ENCODE measurements at places on chromosomes 2 and 18. TPM values are rescaled to one million over a fixed set of nuclear protein-coding genes. Genes with fewer than 3 reads are reported as not detected.

ZNF396 gene
- total RNA-seq, result 1.7 TPM

OLA1 gene
- 139 TPM for total RNA-seq

MRPS5 gene
- total RNA-seq, result 75.9 TPM

POTEJ gene
- not detected for total RNA-seq

HRH4 gene
- not detected for total RNA-seq

TLX2 gene
- total RNA-seq, result 0.37 TPM

TMEM247 gene
- total RNA-seq, result not detected

RIF1 gene
- 73.1 TPM for total RNA-seq

PROM2 gene
- 0.18 TPM for total RNA-seq

PRSS56 gene
- total RNA-seq, result not detected

NGEF gene
- total RNA-seq, result 0.38 TPM

GRHL1 gene
- total RNA-seq, result 0.93 TPM

PLEKHH2 gene
- total RNA-seq, result 0.49 TPM

G6PC2 gene
- not detected for total RNA-seq

RAMP1 gene
- total RNA-seq, result 0.60 TPM

AQP12B gene
- not detected for total RNA-seq
